COR-L47 (cell line): ENCODE measurements at places on chromosomes 6 and 20.

DNA sequence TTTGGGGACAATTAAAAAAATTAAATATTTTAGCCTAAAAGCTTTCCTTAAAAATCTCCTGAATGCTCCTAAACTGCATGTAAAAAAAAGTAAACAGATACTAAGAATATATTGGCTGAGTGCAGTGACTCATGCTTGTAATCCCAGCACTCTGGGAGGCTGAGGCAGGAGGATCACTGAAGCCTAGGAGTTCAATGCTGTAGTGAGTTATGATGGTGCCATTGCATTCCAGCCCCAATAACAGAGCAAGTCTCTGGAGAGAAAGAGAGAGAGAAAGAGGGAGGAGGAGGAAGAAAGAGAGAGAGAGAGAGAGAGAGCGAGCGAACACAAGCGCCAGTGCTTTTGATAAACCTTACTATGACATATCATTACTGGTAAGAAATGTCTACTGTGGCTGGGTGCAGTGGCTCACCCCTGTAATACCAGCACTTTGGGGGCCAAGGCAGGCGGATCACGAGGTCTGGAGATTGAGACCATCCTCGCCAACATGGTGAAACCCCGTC is 58.8 kb downstream of the FKBP5 start:
- no peak for DNase-seq

GRCh38 chr20:28562510-28562898 is 2695.0 kb upstream of the DEFB115 start:
- DNase-seq = no peak

GRCh38 chr20:25195962-25196785 is 662 bp downstream of the ENTPD6 start:
- DNase-seq = peak; percentile 67

GRCh38 chr6:52598123-52598823 is 21.4 kb upstream of the TRAM2 start:
- peak; percentile 39 for DNase-seq

GRCh38 chr6:41524634-41525011 is 21.6 kb upstream of the FOXP4 start:
- DNase-seq = no peak

GRCh38 chr20:20815711-20816455 is 103.4 kb upstream of the RALGAPA2 start:
- DNase-seq = no peak

- no peak for DNase-seq
These were observed 5.3 kb upstream of the BPIFB1 start for GRCh38 chr20:33277471-33278441.

DNA sequence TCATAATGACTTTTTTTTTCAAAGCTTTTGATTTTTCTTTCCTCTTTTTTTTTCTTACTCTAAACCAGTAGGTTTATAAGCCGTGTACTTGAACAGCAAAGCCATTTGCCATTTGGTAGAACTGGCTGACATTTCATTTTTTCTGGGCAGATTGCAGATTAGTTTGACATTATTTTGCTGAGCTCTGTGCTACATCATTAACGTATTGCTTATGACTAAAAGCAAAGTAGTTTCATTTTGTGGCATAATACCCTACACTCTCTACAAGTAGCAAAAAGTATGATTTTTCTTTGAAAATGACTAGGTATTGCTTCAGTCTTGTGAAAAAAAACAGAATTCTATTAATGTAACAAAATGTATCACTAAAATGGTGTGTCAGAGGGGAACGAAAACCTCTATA is 141.3 kb downstream of the GRIK2 start:
- DNase-seq = no peak

GRCh38 chr6:49937811-49938210 is 26.2 kb downstream of the DEFB114 start:
- DNase-seq = no peak

- no peak for DNase-seq
These were observed 233.1 kb upstream of the ZNF217 start for GRCh38 chr20:53826597-53827291.

DNA sequence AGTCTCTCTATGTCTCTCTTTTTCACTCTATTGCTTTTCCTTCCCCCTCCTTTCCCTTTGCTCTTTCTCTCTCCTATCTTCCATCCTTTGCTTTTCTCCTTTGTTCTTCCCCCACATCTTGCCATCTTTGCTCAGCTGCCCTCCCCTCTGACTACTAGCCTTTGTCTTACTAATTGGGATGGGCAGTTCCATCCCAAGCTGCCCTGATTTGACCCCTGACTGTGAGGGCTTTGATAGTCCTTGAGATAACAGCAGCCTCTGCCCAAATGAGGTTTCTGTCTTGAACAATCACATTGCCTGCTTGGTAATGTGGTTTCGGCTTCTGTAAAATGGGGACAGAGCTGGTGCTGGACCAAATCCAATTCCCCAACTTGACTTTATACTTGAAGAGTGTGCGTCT is 327.7 kb downstream of the DHX35 start:
- DNase-seq = no peak

DNA sequence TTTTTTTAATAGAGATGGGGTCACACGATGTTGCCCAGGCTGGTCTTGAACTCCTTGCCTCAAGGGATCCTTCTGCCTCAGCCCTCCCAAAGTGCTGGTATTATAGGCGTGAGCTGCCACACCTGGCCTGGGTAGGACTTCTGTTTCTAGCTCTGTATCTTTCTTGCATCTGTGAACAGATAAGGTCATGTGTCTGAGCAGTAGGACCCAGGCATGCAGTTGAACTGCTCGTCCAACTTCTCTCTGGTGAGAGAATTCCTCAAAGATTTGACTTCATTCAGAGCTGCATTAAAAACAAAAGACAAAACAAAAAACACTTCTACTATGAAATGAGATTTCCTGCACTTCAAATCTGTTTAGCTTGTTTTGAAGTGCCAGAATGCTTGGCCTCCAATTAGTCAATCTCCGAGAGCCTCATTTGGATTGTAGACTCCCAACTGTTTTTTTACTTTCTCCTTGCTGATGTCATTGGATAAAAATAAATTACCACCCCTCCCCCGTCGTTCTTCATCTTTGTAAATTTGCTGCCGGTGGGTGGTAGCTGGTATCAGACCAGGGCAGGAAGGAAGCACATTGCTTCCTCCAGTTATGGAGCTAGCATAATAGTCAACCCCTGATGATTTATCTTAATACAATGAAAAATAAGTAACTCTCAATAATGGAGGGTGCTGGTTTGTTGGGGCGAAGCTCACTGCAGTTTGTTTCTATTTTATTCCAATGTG is 17.6 kb downstream of the CD109 start:
- no peak for DNase-seq

GRCh38 chr20:39269493-39270217 is 307.5 kb downstream of the DHX35 start:
- no peak for DNase-seq

DNA sequence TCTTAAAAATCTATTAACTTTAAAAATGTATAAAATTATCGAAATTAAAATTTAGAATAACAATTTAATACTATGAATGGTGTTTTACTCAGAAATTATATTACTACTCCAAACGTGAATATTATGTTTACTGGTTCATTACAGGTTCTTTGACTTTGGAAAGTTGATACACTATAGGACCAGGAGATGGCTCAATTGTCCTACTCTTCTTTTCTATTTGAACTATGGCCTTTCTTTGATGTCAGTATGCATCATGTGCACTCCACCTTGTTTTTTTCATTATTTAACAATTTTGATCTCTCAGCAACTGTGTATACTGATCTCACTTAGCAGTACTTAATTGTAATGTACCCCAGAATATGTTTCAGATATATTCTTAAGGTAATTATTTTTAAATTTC is 391.5 kb upstream of the MANEA start:
- no peak for DNase-seq

DNA sequence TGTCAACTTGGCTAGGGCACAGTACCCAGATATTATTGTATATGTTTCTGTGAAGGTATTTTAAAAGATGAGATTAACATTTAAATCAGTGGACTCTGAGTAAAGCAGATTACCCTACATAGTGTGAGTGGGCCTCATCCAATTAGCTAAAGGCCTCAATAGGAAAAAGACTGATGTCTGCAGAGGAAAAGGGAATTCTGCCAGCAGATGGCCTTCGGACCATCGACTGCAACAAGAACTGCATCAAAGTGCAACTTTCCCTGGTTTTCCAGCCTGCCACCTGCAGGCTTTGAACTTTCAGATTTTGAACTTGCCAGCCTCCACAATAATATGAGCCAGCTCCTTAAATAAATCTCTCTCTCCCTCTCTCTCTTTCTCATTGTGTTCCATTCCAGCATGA is 80.5 kb downstream of the IMPG1 start:
- no peak for DNase-seq

GRCh38 chr6:159969204-159969912 is 476 bp downstream of the IGF2R start:
- no peak for DNase-seq

DNA sequence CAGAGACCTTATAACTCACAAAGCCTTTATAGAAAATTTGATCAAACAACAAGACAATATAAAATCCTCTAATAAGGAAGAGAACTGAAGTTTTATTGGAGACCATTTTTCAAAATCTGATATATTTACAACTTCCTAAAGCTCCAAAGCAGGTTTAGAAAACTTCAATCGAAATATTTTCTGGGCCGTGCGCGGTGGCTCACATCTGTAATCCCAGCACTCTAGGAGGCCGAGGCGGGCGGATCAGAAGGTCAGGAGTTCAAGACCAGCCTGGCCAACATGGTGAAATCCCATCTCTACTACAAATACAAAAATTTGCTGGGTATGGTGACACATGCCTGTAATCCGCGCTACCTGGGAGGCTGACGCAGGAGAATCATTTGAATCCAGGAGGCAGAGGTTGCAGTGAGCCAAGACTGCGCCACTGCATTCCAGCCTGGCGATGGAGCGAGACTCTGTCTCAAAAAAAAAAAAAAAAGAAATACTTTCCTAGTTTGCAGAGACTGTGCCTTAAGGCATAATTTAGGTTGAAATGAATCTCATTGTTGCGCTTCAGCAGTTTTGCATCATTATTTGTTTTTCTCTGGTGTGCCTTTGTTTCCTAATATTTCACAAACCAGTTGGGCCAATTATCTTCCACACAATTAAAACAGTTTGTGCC is 60.6 kb upstream of the ASIP start:
- peak; percentile 68 for DNase-seq

DNA sequence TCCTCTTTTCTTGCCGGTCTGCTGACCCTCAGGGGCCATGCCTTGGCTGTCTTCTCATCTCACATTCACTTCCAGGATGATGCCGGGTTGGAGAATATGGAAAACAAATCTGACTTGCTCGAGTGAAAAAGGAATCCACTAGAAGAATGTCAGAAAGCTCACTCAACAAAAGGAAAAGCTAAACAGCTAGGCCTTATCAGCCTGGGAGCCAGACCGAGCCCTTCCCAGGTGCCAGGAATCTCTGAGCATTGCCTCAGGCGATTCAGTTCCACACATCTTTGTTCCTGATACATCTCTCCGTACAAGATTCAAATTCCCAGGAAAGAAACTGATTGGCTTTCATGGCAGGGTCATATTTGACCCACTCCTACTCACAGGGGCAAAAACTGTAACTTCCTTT is 9.2 kb upstream of the OSER1 start:
- DNase-seq = no peak

DNA sequence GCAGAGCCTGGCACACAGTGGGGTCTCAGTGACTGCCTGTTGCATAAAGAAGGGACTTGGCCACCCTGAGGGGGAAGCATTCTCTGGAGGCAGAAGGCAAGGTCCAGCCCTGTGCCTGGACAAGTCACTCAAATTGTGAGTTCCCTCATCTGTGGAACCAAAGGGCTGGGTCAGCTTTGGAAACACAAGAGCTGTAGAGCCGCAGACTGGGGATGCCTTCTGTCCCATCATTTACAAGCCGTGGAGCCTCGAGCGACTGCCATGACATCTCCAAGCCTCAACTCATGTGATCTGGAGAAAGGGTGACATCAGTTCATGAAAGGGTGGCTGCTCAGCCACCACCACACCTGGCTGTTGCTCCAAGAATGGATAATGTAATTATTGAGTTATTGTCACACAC is 20.4 kb upstream of the SIRPD start:
- DNase-seq = no peak

GRCh38 chr20:35122756-35123405 is 24.3 kb downstream of the EDEM2 start:
- no peak for DNase-seq

GRCh38 chr6:139369068-139369467 is 5.4 kb downstream of the CITED2 start:
- no peak for DNase-seq

DNA sequence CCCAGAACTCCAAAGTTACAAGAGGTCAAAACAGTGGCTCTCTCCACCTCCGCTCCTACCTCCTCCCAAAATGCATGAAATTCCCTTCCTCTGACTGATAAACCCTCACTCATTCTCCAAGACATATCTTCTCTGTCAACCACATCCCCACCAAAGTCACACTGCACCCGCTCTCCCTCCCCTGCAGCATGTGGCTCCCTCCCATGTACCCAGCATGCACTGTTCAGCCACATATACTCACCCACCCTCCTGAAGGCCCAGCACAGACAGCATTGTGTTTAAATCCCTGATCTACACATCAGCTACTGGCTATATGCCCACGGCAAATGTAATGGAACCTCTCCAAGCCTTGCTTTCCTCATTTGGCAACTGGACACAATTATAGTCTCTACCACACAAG is 5.5 kb upstream of the POU5F1 start:
- no peak for DNase-seq

DNA sequence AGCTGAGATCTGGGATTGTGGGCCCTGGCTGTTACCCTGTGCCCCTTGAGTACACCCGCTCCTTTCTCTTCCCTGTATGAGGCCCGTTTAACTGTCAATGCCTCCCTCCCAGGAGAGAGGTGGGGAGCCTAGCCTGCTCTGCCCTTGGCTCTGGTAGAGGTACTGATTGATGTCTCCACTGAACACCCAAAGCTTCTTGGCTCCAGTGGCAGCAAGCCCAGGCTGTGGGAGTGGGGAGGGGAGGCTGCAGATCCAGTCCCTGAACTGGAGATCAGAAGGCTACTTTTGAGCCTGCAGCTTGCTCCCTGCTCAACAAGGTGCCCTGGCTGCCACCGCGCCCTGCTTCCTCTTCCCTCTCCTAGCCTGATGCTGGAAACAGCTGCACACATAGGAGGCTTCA is 7.5 kb downstream of the LRRC73 start:
- DNase-seq = no peak

DNA sequence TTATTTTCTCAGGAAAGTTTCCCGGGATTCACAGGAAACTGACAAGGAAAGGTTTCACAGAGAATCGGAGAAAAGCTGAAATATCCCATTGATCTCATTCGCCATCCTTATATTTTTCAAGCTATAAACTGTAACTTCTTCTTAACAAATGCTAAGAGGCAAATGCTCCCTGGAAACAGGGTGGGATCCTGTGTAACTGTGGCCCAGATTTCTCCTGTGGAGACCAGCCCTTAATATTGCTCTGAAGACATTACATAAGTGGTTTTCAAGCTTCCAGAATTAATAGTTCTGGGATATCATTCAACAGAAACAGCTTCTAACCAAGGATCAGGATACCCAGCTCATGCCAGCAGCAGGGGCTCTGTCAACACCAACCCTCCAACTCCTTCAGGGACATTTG is 69.2 kb downstream of the THBS2 start:
- no peak for DNase-seq

DNA sequence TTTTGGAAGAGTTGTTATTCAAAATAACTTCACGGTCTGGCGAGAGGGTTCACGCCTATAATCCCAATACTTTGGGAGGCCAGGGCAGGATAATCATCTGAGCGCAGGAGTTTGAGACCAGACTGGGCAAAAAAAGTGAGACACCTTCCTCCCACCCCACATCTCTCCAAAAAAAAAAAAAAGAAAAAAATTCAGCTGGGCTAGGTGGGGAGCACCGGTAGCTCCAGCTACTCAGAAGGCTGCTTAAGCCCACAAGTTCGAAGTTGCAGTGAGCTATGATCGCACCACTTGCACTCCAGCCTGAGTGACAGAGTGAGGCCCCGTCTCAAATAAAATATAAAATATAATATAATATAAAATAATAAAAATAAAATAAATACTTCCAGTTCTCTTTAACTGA is 10.4 kb downstream of the OR2B2 start:
- DNase-seq = no peak
